CD4-positive, alpha-beta T cell treated with Interferon alpha-2 for 1 hour (primary cell): ENCODE measurements at places on chromosomes 12 and 14.
A peak's percentile ranks its signal among the peaks of the same experiment; 100 is the strongest.

GRCh38 chr14:60275932-60276331, 26.9 kb downstream of the PPM1A start:
- DNase-seq = no peak

- no peak for DNase-seq
Observed at GRCh38 chr12:115341442-115341841, 657.5 kb upstream of the TBX3 start.

DNA sequence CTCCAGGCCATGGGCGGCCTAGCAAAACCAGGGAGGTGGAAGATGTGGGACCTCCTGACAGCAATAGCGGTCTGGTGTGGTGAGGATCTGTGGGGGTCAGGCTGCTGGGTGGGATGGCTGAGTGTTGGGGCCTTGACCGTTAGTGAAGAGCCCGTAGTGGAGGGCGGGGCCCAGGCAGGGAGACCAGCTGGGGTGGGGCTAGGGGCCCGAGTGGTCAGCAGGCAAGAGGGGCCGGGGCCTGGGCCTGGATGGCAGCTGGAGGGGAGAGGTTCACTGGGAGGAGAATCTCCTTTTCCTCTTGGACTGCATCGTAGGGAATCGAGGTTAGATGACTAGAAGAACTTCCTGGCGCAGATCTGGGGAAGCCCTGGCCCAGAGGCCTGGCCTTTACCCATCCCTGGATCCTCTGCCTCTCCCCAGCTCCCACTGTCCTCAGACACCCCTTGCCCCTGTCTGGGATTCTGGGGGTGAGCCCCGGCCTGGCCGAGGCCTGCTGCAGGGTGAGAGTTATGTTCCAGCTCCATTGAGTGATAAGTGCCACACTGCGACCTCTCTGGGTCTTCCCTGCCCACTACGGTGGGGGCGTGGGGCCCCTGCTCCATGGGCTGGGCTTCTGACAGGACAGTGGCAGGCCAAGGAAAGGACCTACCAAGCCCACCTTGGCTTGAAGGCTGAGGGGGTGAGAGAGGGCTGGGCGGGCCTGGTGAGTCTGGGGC, 47.1 kb downstream of the KRT80 start:
- no peak for DNase-seq

- no peak for DNase-seq
Observed at GRCh38 chr14:104866451-104867370, 1.6 kb downstream of the CEP170B start.

GRCh38 chr12:45212064-45212463, 3.8 kb upstream of the ANO6 start:
- DNase-seq = no peak

- no peak for DNase-seq
Observed at GRCh38 chr12:71607494-71608330, 55.9 kb downstream of the ZFC3H1 start.

GRCh38 chr14:79325557-79325956, 885.7 kb downstream of the DIO2 start:
- DNase-seq = no peak

DNA sequence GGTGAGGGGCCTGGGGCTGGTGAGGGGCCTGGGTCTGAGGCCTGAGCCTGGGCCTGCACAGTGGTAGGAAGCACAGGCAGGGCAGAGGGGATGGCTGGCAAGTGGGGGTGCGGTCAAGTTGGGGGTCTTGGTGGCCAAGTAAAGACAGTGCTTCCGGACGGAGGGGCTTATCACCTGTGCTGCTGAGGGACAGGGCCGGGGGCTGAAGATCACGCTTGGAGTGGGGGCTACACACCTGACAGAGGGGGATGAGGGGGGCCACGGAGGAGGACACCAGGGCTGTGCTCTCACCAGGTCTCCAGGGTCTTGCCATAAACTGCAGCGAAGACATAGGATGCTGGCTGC, 12.2 kb downstream of the TEDC1 start:
- DNase-seq = no peak

- no peak for DNase-seq
Observed at GRCh38 chr12:83801972-83802371, 1110.6 kb downstream of the SLC6A15 start.

DNA sequence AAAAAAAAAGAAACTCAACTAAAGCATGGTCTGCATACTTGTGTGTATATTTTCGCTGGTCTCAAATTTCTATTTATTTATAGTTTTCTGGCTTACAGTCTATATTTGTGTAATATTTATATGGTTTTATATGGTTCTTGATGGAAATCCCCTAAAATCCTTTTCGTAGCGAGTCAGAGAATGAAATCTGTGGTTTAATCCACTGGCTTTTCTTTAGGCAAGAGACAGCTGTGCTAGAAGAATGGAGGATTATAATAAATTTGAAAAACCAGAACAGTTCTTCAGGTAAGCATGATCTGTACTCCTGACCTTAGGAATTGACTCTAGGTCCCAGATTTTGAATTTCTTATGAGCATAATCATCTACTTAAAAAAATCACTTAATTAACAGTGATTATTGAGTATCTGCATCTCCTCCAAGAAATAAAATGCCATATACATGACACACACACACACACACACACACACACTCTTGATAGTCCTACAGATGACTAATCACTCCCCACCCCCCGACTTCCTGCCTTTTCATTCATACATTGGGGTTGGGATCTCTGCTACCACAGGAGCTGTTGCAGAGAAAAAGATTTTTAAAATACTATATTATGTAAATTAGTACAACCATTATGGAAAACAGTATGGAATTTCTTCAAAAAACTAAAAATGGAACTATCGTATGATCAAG, 113.4 kb downstream of the CRADD start:
- no peak for DNase-seq

- DNase-seq = peak; percentile 20
Observed at GRCh38 chr12:104733717-104734175, 224.3 kb downstream of the SLC41A2 start.

GRCh38 chr14:20477211-20477876, 8.1 kb downstream of the PNP start:
- peak; percentile 60 for DNase-seq

DNA sequence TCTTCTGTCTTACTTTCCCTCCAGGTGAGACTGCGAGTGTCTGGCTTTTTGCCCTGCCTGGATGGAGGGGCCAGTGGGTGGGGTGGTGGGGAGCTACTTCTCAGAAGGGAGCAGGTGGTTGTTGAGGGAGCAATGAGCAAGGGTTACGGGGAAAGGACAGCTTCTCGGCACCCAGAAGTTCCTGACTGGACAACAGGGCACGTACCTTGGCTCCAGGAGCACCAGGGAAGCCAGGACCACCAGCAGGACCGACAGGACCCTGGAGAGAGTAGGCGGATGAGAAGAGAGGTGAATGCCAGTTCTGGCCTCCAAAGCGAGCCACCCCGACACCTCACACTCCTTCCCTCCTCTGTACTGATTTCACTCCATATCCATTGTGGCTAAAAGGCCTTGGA, 15.3 kb downstream of the COL2A1 start:
- DNase-seq = no peak

DNA sequence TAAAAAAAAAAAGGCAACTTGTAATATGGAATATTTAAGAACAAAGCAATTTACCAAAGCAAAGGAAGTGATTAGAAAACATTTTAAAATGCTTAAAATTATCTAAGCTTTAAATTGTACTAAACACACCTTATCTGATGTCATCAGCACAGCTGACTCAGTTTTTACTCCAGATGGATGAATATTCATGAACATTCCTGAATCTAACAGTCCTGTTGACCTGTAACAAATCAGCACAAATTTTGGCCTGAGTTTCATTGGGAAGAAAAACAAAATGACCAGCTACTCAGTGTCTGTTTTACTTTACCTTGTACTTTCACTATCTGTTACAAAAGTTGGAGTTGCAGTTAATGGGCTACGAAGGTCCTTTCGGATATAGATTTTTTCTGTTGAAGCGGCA, 16.0 kb downstream of the NR2C1 start:
- no peak for DNase-seq

DNA sequence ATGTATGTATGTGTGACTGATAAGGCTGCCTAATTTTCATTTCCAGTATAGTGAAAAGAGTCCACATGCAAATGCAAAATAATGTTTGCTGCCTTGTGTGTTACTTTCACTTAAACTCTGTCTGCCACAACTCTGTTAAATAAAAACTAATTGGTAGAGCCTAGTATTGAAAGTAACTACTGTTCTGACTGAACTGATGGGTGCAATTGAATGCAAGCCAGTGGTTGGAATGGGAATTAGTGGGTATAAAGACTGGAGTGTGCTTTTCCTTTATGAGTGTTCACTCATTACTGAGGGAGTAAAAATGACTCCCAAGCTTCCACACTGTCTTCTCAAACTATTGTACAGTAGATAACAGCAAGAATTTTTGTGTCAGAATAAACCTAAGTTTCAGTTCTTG, 571.0 kb downstream of the TMTC2 start:
- no peak for DNase-seq

DNA sequence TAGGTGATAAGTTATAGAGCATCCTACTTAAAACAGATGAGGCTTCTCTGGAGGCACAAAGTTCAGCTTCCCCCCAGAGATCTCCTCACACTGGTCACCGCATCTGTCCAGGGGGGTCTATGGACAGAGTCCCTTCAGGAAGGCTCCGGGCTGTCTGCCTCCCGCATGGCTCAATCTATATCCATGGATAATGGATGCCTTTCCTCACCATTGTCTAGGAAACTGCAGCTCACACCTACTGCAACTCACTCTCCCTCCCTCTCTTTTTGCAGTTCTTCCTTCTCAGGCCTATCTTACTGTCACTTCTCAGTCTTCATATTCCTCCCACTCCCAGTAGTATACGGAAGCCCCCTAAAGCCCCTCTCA, 100.6 kb upstream of the BCL2L14 start:
- DNase-seq = no peak

- DNase-seq = no peak
Observed at GRCh38 chr12:42422785-42423184, 96.8 kb downstream of the PPHLN1 start.

GRCh38 chr14:54567639-54568561, 972 bp downstream of the SAMD4A start:
- DNase-seq = peak; percentile 51

- DNase-seq = no peak
Observed at GRCh38 chr12:16399101-16399500, 51.7 kb downstream of the MGST1 start.

GRCh38 chr12:21456291-21456780, 18.9 kb downstream of the PYROXD1 start:
- DNase-seq = peak; percentile 66

DNA sequence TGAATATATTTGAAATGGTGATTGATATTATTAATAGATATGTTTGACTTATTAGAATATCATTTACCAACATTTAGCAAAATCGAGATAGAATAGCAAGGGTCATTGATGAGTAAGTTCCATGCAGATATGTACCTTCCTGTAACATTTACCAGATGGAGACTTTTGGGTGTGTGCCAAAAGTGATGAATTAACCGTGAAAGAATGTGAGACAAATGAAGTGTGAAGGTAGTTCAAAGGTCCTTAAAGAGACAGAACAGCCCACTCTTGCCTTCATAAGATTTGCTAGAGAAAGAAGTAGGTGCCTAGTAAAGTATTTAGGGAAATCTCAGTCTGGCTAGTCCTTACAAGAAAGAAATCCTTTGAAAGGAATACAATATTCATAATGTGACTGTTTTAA, 45.5 kb downstream of the FGD4 start:
- no peak for DNase-seq

- no peak for DNase-seq
Observed at GRCh38 chr14:96821501-96821900, 24.3 kb downstream of the VRK1 start.

- no peak for DNase-seq
Observed at GRCh38 chr12:120845696-120846095, 58.5 kb downstream of the SPPL3 start.

- DNase-seq = no peak
Observed at GRCh38 chr14:38143170-38143569, 64.5 kb upstream of the SSTR1 start.

DNA sequence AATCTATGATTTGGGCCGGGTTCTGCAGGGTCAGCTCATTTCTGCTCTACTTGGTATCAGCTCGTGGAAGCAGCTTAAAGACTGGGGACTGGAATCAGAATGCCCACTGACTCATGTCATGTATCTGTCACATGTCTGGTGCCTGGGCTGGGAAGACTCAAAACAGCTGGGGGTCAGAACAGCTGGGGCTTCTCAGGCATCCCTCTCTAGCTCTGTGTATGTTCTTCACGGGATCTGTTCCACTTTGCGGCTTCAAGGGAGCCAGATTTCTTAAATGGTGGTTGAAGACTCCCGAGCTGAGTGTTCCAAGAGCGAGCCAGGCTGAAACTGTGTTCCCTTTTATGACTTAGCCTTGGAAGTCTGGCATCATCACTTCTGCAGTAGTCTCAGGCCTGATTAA, 11.9 kb downstream of the AEBP2 start:
- no peak for DNase-seq

- DNase-seq = no peak
Observed at GRCh38 chr12:121218588-121219352, 8.8 kb downstream of the P2RX4 start.

- no peak for DNase-seq
Observed at GRCh38 chr12:127485528-127485927, 781.4 kb upstream of the TMEM132C start.

DNA sequence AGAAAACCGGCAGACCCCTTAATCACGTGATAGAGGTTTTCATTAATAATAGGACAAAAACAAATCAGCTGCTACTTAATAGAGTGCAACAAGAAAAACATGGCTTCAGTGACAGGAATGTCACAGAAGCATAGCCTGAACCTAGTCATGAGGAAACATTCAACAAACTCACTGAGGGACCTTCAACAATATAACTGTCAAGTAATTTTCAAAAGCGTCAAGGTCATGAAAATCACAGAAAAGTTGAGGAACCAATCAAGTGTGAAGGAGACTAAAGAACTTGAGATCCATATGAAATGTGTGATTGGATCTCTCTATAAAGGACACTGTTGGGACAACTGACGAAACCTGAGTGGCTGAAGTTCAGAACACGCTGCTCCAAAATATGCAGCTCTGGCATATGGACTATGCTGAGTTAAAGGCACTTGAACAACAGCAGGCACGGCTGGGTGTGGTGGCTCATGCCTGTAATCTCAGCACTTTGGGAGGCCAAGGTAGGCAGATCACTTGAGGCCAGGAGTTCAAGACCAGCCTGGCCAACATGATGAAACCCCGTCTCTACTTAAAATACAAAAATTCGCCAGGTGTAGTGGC, 16.3 kb downstream of the NDUFA12 start:
- DNase-seq = no peak

- DNase-seq = no peak
Observed at GRCh38 chr14:97100306-97100705, 303.1 kb downstream of the VRK1 start.

GRCh38 chr14:74309125-74310022, 6.6 kb upstream of the ABCD4 start:
- no peak for DNase-seq

- no peak for DNase-seq
Observed at GRCh38 chr14:101894365-101895081, 69.8 kb upstream of the DYNC1H1 start.
